Fibroblast of skin of left biceps (primary cell): ENCODE measurements at places on chromosomes 7 and 10.

- DNase-seq: peak; percentile 12
Observed at GRCh38 chr7:18278316-18278715, 217.2 kb upstream of the HDAC9 start.

GRCh38 chr10:3537518-3537917 lies 247.5 kb downstream of the KLF6 start:
- no peak for DNase-seq

GRCh38 chr10:132458071-132458585 lies 61.1 kb downstream of the PWWP2B start:
- DNase-seq: no peak

GRCh38 chr7:145398758-145399157 lies 562.9 kb upstream of the TPK1 start:
- DNase-seq: peak; percentile 21

DNA sequence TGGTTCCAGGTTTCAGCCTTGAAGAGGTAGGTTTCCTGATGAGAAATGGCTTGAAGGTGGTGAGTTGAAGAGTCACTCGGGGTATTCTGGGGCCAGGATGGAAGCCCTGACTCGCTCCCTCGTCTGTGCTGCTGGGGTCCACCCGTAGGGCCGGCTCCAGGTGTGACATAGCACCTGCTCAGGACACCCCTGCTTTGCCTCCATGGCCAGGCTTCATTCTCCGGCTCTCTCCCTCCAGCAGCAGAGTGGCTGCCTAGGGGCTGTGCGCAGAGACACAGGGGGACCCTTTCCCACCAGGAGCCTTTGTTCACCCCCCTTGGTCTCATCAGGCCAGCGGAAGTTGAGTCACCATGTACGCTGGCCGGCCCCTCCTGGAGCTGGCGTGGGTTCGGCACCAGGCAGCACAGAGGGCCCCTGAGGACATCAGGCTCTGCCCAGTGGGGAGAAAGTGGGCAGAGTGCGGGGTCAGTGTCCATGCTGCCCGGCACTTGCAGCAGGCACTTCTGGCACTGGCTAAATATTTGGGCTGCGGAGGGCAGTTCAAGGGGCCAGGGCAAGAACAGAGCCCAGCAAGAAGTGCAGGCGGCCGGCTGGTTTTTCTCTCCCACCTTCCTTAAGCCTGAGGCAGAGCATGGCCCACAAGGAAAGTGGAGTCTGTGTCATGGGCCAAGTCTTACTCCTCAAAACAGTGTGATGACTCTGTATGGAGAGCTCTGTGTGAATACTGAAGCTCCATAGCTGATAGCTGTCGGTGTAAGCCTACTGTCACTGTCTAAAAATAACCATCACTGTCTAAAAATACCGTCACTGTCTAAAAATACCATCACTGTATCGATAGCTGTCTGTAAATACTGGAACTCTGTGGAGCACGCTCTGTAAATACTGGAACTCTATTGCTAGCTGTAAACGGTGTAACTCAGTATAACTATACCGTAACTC lies 3.7 kb upstream of the PRKAR1B start:
- DNase-seq: no peak

- no peak for DNase-seq
Observed at GRCh38 chr7:22350466-22351328, 6.3 kb downstream of the RAPGEF5 start.

GRCh38 chr10:56178210-56178609 lies 182.8 kb downstream of the ZWINT start:
- no peak for DNase-seq

DNA sequence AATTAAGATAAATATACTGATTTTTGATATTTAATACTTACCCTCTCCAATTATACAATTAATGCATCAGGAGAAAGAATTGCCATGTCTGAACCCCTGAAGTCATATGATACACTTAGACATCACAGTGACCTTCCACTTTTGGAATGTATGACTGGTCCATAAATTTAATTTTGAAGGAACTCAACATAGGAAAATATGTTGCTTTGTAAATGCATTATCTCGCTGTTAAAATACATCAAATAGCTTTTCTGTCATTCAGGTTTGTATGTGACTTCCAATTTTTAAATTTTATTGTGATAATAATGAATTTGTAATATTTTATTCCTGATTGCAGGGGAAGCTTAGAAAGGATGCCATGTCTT lies 631.9 kb upstream of the ANKRD30A start:
- no peak for DNase-seq

GRCh38 chr10:116831790-116832189 lies 17.5 kb upstream of the ENO4 start:
- DNase-seq: no peak

DNA sequence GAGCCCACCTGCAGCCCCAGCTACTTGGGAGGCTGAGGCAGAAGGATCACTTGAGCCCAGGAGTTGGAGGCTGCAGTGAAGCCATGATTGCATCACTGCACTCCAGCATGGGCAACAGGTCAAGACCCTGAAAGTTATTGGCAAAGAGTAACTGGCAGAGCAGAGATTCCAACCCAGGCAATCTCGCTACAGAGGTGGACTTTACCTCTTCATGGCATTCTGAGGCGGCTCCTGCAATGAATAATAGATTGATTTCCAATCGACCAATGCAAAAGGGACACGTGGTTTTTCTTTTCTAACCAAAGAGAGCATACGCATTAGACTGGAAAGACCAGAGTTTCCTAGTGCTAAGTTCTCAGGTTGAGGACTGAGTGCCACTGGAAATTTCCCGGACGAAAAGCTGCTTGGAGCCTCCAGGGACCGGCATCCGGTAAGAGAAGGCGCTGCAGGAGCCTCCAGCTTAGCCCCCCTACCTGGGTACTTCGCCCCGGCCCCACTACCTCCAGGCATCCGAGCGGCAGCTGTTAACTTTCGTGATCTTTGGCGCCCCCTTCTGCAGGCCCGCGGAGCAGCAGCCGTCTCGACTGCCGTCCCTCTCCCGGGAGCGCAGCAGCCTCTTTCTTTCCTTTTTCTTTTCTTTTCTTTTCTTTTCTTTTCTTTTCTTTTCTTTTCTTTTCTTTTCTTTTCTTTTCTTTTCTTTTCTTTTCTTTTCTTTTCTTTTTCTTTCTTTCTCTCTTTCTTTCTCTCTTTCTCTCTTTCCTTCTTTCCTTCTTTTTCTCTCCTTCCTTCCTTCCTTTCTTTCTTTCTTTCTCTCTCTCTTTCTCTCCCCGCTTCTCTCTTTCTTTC lies 4.1 kb downstream of the MBLAC1 start:
- DNase-seq: no peak

DNA sequence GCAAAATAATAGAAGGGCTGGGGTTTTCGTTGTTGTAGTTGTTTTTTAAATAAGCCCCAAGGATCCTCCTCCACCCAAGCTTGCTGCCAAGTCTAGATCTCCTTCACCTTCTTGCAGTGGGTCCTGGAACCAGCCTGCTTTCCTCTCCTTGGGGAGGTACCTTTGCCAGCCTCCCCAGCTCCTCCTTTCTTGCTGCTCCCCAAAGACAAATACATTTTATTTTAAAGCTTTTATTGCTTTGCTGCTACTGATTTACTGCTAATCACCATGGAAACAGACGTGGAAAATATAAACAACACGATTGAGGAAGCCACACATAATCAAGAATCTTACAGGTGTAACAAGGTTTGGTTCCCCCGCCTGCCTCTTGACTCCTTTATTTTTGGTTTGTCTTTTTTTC lies 17.4 kb upstream of the SLF2 start:
- DNase-seq: no peak

- DNase-seq: no peak
Observed at GRCh38 chr10:11162828-11163599, 145.3 kb downstream of the CELF2 start.

DNA sequence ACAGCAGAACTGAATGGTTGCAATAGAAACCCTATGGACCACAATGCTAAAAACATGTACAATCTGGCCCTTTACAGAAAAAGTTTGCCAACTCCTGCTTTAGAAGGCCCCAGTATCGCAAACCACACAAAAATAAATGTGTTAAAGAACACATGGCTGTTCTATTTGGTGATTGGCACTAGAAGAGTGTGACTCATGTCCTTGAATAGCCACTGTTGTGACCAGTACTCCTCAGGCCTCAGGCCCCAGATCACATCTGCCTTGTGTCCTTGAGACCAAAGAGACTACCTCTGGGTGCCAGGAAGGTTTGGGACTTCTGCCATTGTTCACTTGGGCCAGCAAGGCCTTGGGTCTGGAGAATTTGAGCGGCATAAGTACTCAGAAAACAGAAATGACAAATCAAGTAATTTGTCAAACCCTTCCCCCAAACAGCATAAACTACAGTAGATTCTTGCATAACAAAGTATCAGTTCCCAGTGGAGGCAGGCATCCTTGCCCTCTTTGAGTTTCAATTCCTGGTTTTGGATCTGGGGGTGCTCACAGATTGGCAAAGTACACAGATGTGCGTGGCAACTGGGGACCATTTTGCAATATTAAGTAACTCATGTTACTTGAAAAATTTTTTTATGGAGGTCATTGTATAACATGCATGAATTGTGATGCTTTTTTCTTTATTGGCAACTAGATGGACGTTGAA lies 50.2 kb downstream of the MTURN start:
- no peak for DNase-seq

DNA sequence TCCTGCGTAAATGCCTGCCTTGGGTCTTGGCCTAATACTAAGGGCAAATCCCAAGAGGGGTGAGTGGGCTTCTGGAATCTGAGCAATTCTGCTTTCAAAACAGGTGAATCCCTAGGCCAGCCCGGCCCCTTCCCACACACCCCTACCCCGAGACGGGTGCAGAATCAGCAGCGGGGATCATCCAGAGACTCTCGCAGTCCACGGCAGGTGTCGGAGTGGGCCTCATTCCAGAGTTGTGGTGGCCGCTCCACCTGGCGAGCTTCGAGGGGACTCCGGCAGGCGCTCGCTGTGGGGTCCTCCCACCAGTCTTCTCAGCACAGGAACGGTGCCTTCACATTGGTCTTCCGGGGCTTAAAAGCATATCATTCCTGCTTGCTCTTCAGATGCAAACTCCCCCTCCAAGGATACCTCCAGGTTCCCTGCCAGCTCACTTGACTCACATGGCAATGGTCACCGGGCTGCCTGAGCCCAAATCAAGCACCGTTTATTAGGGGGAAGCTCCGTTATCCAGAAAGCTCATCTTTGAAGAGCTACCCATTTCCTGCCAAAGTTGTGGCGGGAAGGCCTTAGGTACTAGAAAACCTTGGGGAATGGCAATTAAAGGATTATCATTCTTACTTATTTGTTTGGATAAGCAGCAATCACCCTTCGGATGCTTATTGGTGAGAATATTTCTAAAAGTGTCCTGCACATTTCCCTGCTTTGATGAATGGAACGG lies 67.6 kb downstream of the PRKAG2 start:
- DNase-seq: no peak

DNA sequence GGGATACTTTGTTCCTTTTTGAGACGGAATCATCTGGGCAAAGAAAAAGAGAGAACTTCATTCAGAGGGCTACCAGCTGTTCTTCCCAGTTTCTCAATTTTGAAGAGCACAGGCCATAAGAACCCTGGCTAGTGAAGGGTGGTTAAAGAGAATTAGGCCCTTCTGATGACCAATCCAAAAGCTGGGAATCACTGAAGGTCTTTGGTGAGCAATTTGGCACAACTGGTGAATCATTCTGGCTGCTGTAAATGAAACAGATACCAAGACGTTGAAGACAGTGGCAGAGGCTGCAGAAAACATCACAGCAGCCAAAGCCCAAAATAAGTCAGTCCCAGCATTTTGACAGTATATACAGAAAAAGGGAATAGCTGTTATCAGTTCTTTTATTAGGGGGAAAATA lies 5.1 kb downstream of the RAPGEF5 start:
- no peak for DNase-seq

DNA sequence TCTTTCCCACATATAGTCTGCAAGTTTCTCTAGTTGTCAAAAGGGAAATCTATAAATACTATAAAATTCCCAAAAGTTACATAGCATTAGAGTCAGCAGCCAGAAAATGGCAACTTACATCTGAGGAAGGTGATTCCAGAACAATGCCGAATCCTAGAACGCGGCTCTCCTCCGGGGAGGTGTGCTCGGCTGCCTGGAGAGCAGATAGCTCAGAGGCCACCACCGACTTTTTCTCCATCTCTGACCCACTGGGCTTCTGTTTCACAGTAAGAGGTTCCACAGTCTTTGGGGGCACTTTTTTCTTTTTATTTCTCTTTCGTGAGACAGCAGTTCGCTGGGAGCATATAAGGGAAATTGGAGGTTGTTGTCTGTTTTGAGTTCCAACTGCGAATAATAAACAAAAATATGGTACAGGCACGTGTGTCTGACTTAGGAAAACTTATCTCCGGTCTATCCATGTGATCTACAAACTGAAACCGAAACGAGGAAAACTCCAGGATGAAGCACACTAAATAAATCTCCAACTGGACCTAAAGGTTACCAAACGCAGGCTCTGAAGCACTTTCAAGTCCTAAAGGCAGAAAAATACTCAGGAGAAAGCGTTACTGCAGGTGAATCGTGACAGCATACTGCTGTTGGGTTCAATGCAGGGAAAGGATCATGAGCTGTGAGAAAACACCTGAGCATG lies 36.2 kb downstream of the BEND7 start:
- no peak for DNase-seq

- peak; percentile 98 for DNase-seq
Observed at GRCh38 chr7:106717955-106718871, 57.3 kb upstream of the CCDC71L start.

GRCh38 chr7:84105586-84105985 lies 89.0 kb downstream of the SEMA3A start:
- peak; percentile 65 for DNase-seq

GRCh38 chr7:138257459-138258196 lies 181.4 kb downstream of the AKR1D1 start:
- no peak for DNase-seq

- no peak for DNase-seq
Observed at GRCh38 chr7:42877862-42878261, 34.0 kb downstream of the C7orf25 start.

DNA sequence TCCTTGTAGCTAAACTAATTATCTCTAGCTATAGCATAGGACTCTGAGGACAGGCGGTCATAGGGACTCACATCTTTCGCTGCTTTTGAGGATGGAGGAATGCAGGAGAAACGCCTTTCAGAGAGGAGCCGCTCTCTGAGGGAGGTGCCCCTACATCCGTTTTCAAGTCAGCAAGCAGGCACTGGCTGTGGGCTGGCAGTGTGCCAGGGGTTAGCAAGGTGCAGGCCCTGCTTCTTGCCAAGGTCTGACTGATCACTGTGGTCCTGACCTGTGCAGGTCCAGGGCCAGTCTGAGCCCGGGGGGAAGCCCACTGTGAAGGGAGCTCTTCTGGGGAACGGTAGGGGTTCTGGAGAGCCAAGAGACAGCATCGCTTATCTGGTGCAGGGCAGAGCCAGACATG lies 89.4 kb downstream of the SH3PXD2A start:
- no peak for DNase-seq

- DNase-seq: no peak
Observed at GRCh38 chr10:98458809-98459784, 12.4 kb upstream of the HPS1 start.
